ENCODE measurements at places on chromosomes 12 and 14.
A peak's percentile ranks its signal among the peaks of the same experiment; 100 is the strongest.

- DNase-seq: no peak
Measured at GRCh38 chr12:109182041-109182839, 65.9 kb downstream of the ACACB start.

DNA sequence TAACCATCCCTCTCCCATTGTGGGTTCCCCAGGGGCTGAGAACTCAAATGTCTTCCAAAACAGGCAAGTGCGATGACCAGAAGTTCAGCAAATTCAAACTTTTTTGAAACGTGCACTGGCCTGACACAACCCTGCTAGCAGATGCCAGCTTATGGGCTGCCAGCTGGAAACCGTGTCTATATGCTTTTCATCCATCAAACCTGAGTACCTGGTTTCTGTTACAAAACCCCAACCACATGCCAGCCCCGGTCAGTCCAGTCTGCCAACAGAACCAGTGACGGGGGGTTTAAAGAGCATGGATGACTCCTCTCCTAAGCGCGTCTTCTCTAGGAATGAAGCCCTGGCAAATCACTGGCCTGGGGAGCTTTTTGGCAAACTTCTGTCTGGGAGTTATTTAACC is 189.7 kb downstream of the TTC7B start:
- no peak for DNase-seq

DNA sequence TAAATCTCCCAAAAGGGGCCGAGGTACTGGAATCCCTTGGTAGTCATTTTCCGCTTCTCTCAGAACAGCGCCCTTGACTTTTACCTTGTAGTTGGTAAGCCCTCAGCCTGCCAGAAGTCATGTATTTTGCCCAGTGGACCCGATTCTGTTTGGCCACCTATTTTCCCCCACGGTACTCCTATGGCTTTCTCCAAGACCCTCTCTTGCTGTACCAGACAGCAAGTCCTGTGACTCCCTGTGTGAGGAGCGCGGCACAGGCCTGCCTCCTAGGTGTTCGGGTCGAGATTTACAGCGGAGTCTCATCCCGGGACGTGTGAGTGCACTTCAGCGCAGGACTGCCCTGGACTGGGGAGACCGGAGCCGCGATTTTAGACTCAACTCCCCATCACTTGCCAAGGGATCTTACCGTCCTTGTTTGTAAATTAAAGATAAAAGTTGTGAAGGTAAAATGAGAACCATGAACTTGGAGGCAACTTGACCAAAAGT is 1.1 kb upstream of the MBD6 start:
- DNase-seq: no peak

- no peak for DNase-seq
Measured at GRCh38 chr14:54132496-54132895, 175.9 kb upstream of the BMP4 start.

GRCh38 chr12:96375841-96376604 is 24.2 kb downstream of the CDK17 start:
- no peak for DNase-seq

GRCh38 chr14:35347323-35348043 is 55.3 kb downstream of the PSMA6 start:
- DNase-seq: no peak

- no peak for DNase-seq
Measured at GRCh38 chr14:67228325-67228984, 12.8 kb upstream of the PALS1 start.

GRCh38 chr14:24307575-24308341 is at the start of gene CIDEB:
Gene CIDEB (minus strand): TSS chr14:24307977. CDS start chr14:24307858, 119 bp downstream.
- peak; percentile 79 for DNase-seq

DNA sequence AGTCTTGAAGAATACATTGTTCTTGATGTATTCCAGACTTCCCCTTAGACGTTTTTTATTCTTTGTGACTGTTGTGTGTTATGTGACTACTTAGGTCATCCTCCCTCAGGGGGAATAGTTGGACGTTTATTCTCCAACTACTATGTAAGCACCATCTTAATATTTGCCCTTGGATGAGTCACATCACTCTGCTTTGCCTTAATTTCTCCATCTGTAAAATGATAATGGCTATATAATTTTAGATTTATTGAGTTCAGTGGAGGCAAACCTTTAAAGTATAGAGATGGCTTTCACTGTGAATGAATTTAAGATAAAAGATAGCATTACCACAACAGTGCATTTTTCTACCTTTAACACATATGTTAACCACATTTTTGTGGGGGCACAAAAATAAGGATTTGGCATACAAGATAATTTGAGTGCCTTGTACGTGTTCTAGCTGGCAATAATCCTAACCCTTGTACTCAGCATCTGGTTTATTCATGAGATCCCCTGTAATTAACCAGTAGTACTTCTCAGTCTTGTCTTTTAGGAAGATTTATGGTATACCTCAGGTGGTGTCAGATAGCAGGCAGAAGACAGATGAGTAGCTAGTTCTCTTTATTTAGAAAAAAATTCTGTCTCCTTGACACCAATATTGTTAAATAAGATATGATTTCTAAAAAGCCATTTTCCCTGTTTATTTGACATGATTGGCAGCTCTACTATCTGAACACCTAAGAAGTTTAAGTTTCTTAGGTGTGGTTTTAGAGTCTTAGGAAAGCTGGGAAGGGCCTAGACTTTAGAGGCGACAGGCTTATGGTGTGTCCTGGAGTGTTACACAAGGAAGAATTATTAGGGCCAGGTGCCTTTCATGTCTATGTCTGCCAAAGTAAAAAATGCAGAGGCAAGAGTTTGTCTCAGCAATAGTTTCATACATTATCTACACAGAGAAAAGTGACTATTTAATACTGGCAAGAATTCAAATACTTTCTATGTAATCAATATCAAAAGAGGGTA is 152.3 kb downstream of the RAD51B start:
- no peak for DNase-seq

DNA sequence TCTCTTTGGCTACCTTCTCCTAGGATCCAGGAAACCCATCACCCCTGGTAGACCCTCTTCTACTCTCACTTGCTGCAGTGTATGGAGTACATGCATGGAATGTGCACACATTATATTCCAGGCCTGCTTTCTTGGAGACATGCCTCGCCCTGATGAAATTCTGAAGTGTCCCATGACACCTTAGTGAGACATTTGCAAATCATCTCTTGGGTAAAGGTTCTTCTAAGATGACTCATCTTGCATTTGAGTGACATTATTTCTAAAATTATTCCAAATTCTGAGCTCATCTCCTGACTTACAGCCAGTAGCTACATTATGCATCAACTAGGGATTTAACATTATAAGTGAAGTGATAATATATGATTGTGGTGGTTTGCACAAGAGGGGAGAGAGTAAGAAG is 49.8 kb downstream of the SDR9C7 start:
- no peak for DNase-seq

- peak; percentile 75 for DNase-seq
Measured at GRCh38 chr14:89493877-89494634, 77.0 kb upstream of the FOXN3 start.

- DNase-seq: no peak
Measured at GRCh38 chr14:34340025-34340625, 121.9 kb downstream of the SPTSSA start.

GRCh38 chr14:65044596-65044959 is 57.7 kb downstream of the MAX start:
- no peak for DNase-seq

DNA sequence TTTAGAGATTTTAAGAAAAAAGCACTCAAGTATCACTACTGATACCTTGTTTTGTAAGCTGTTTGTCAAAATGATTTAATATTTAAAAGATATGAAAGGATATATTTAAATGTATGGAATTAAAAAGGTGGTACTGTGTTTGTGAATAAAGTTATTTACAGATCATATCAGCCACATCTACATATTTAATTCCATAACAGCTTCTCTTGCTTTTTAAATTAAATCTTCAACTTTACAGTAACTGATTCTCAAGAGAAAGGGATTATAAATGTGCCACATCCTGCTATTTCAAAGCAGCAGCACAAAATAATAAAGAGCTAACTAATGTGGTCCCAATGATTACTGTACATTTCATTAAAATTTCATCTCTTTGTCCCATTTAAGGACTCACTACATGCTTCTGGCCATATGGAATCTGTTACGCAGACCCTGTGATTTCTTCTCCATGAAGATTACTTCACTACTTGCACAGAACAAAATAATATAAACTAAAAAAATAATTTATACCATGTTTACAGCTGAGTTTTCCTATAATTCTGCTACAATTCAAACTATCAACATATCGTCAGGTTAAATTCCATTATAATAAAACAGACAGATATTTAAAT is 117.8 kb downstream of the MED13L start:
- no peak for DNase-seq

- no peak for DNase-seq
Measured at GRCh38 chr12:87444039-87444438, 585.2 kb downstream of the C12orf50 start.

DNA sequence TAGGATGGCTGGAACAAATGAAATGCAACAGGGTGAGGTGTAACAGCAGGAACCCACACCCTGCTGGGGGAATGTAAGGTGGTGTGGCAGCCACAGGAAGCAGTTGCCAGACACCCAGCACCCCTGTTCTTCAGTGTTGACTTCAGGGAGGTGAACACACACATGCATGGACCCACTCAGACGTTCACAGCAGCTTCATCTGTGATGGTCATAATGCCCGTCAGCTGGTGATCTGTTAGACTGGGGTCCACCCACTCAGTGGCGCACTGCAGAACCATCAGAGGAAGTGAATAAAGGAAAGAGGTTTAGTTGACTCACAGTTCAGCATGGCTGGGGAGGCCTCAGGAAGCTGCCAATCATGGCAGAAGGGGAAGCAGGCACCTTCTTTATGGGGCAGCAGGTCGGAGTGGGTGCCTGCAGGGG is 22.7 kb upstream of the TEX22 start:
- DNase-seq: no peak

DNA sequence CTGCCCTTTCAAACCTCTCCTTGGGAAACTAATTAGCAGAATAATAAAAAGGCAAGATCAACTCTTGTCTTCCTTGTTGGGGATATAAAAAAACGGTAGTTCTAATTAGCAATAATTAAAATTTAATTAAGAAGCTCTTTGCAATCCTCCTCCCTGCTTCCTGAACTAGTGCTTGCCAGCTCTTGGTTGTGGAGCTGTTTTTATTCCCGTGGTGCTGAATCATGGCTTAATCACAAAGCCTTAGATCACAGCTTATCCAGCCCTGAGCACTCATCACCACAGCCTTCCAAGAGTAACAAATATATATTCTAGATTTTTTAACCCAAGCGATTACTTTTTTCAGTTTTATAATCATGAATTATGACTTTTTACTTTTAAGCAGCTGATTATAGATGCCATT is 63.2 kb upstream of the INSM2 start:
- no peak for DNase-seq

- DNase-seq: no peak
Measured at GRCh38 chr12:2963760-2964292, 4.6 kb downstream of the TEAD4 start.

Measured in GM13977 (cell line).